ENCODE measurements at places on chromosomes 5 and 9.

DNA sequence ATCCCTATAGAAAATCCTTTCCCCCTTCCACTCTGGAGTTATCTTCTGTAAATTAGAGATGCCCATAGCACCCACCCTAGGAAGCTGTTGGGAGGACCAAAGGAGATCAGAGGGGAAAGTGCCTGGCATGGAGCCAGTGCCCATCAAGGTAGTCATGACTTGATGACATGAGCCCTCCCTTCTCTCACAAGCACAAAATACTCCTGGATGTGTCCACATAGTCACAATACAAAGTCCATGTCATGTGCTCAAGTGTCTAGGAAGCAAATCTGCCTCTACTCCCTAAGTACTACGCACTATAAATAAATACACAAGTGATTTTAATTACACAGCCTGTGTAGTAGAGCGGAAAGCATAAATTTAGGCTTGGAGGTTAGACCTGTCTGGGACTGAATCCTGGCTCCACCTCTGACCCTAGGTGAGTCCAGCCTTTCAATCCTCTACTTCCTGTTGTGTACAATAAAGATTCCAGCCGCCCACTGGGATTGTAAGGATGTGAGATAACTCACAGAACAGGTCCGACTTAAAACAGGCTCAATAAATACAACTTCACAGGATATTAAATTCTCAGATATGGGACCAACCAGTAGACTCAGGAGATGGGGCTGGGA, 30.6 kb downstream of the TTC39B start:
- DNase-seq = no peak

DNA sequence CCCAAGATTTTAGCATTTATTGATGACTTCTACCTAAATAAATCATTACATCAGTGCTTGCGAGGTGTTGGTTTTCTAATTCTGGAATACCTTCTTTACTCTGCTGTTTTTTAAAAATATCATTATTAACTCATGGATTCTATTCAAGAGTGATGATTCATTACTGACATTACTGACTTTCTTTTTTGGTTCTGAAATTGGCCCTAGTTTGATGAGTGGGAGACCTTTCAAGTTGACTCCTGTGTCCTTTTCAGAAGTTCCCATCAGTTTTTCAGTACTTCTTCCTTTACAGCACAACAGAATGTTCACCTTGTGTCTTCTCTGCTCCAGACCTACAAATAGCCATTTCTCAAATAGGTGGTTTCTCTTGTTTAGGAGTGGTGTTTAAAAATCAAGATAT, 114.1 kb downstream of the PCSK5 start:
- no peak for DNase-seq

DNA sequence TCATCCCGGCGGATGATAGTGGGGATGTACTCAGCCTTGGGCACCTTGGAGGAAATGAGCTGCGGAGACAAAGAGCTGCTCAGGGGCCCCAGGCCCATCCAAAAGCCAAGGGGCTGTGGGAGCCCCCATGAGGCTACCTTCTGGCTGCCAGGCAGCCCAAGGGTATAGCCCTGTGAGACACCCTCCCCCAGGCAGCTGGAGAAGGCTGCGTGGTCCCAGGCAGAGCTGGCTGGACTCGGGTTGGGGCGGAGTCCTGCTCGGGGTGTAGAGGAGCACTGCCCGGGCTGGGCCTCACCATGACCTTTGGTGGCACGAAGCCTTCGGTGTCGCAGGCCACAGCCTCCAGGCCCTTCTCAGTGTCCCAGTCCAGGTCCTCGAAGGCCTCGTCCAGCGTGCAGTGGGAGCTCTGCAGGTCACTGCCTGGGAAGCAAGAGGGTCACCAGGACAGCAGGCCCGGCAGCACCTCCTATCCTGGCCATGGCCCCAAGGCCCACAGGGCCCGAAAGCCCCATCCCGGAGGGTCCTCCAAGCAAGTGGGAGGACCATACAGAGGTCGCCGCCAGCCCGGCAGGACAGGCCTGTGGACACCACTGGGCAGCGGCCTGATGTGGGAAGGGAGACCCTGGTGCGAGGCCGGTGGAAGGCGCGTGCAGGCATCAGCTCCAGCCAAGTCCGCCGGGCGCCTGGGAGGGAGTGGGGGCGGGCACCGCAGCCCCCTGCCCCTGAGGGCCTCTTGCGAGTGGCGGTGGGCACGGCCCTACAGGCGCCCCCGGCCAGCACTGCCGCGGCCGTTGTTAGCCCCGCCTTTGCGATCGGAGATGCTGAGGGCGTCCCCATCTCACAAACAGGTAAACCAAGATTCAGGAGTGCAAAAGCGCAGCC, 6.1 kb downstream of the NSMF start:
- DNase-seq = no peak

- DNase-seq = no peak
These were observed 44.0 kb downstream of the ALG2 start for GRCh38 chr9:99177576-99178366.

- DNase-seq = no peak
These were observed 3.1 kb downstream of the IER5L start for GRCh38 chr9:129174724-129175514.

- no peak for DNase-seq
These were observed 141.1 kb downstream of the ENTREP1 start for GRCh38 chr9:69466151-69466550.

- DNase-seq = no peak
These were observed 12.8 kb downstream of the XRCC4 start for GRCh38 chr5:83090169-83090568.
